ENCODE measurements at places on chromosomes 16 and 17.

GRCh38 chr16:18800775-18801144 is 589 bp downstream of the ARL6IP1 start:
- DNase-seq: no peak

DNA sequence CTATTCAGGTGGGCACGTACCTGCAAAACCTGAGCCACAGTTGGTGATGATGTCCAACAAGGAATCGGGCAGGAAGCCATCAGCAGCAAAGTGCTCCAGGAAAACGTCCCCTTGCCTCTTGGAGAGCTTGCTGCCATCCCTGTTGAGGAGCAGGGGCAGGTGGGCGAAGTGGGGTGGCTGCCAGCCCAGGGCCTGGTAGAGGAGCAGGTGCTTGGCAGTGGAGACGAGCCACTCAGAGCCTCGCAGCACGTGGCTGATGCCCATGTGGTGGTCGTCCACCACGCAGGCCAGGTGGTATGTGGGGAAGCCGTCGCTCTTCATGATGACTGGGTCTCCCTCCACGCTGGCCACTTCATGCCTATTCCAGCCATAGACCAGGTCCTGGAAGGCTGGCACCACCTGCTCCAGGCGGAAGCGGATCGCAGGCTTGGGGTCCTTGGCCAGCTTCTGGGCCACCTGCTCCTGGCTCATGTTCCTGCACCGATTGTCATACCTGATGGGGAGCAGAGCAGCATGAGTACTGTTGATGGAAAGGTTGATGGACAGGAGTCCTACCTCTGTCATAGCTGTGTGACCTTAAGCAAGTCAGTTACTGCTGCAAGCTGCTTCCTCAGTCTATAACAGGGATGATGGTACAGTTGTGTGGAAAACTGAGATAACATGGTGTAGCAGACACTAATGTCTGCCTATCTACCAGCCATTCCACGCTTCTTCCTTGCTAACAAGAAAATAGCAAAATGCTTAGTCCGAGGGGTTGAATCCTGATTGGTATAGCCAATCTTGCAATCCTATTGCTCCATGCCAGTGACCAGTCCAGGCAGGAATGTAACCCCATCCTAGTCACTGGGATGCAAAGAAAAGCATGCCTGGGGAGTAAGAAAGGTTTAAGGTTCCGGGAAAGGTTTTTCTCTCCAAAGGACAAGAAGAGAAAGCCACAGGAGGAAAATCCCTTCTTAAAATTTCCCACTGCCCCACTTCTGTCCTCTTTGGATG is 22.0 kb downstream of the EARS2 start:
- DNase-seq: no peak

DNA sequence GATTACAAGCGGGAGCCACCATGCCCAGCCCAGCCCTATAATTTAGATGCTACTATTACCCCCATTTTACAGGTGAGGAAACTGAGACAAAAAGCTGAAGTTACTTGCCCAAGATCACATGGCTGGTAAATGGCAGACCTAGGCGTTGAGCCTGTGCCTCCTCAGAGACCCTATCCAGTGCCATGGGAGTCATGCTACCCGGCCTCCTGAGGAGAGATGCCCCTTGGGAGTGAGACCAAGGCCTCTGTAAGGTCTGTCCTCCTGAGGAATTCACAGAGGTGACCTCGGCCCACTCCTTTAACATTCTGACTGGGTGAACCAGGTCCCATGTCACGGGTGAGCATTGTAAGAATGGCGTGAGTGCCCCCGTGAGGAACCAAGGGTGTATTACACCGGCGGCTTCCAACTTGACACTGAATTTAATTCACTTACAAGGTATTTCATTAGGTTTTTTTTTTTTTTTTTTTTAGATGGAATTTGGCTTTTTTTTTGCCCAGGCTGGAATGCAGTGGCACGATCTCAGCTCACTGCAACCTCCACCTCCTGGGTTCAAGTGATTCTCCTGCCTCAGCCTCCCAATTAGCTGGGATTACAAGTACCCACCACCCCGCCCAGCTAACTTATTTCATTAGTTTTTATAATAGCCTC is 95.7 kb downstream of the ABCC6 start:
- DNase-seq: peak; percentile 46

DNA sequence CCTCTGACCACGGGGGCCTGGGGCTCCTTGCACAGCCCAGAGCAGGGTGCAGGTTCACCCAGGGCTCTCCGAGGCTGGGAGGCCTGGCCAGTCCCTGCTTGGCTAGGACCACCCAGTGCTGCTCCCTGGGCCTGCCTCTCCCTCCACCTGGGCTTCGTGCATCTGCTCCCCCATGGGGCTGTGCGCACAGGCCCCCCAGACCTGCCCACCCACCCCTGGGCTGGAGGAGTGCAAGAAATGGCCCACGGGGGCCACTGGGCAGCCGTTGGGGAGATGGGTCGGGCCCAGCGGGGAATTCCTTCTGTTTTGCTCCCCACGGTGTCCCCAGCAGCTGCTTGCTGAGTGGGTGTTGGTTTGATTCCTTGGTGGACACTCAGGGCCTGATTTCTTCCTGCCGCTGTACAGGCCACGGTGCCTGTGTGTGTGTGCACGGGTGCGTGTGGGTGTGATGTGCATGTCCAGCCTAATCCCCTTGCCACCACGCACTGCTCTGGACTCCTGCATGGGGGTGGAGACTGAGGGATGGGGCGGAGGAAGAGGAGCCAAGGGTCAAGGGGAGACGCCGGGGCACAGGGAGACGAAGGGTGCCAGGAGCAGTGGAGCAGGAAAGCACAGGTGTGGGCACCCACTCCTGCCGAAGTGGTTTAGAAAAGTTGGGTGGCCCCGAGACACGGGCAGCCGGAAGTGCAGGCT is 8.5 kb downstream of the PRSS27 start:
- no peak for DNase-seq

GRCh38 chr16:7378024-7378695 is 45.5 kb downstream of the RBFOX1 start:
- no peak for DNase-seq

DNA sequence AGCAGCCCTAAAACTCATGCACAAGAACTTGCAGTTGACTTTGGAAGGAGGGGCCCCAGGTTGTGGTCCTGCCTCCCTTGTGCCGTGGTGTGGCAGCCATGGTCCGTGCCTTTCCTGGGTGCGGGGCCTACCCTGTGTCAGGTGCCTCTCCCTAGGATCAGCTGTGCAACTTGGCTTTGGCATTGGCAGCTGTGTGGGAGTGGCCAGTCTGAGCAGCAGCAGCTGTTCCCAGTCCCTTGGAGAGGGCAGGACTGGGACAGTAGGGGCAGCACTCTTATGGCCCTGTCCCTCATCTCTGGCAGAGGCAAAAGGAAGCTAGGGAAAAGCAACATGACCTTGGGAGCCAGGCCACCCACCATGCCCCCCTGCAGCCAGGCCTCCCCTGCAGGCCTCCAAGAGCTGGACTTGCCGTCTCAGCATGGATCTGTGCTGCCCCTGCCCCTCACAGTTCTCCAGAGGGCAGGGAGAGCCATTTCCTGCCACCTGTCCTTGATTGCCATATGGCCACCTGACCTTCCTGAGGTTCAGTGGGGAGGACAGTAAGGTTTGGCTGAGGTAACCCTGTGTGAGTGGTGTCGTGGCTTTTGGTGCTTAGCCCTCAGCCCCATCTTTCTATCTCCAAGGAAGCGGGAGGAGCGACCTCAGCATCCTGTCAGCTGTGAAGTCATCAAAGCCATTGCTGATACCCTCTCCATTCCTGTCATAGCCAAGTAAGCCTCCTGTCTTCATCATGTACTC is 15.5 kb upstream of the NFATC3 start:
- no peak for DNase-seq

Data from stimulated activated CD8-positive, alpha-beta memory T cell treated with anti-CD3 and anti-CD28 coated beads, Interleukin-15, amount 100 ng/mL, for 1 hour (primary cell).